Ovary (tissue), 10 donors: ENCODE measurements at places on chromosomes 16 and 17. TPM values are rescaled to one million over a fixed set of nuclear protein-coding genes. Genes with fewer than 3 reads are reported as not detected.

Gene FNDC8
- total RNA-seq = not detected

DNA sequence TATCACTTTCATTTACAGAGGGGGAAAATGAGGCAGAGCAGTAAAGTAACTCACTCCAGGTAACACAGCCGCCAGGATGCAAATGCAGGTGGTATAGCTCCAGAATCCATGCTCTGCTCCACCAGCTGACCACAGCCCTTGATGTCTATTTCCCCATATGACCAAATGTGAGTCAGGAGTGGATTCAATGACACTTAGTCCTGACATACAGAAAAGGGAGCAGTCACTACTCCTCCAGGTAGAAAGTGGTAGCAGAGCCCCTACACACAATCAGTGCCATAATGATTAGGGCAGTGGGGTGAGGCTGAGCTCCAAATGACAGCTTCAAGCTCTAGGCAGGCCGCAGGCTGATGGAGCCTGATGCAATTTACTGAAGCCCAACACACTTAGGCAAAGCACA lies 43.3 kb upstream of the GFOD2 start:
- no peaks in the 10 kb centered on the region for H3K36me3 ChIP-seq
- no peak overlapping the region for H3K4me3 ChIP-seq
- no peaks in the 10 kb centered on the region for H3K4me1 ChIP-seq

Gene ITGA2B
- 0.60 TPM for total RNA-seq

DNA sequence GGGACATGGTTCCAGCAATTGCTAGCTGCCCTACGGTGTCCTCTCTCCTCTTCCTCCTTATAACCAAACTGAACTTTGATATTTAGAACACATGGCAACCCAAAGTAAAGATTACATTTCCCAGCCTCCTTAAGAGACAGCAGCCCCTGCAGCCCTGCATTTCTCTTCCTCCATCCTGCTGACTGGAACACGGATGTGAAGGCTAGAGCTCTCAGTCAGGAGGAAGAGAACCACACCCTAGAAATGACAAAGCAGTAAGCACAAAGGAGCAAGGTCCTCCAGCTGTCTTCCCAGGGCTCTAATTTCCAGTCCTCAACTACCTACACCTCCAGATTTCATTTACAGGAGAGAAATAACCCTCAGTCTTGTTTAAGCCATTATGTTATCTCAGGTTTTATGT lies 10.9 kb downstream of the DYNC1LI2 start:
- no peaks in the 10 kb centered on the region for H3K36me3 ChIP-seq
- peaks cover 2% of the 10 kb centered on the region for H3K4me1 ChIP-seq
- DNase-seq = no peak
- no peak overlapping the region for H3K4me3 ChIP-seq
- H3K27me3 ChIP-seq = no peaks in the 10 kb centered on the region

DNA sequence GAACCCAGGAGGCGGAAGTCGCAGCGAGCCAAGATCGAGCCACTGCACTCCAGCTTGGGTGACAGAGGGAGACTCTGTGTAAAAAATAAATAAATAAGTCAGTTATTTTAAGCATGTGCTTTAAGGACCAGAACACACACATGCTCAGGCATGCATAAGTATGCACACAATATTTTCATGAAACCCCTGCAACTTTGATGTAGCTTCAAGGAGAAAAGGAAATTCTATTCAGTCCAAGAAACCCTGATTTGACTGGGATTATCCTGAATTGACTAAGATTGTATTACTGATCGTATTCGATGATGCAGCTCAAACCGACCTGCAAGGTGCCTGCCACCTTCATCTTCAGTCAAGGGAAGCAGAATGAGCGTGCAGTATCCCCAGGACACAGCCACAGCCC lies 841 bp downstream of the TEKT5 start:
- H3K27me3 ChIP-seq = no peaks in the 10 kb centered on the region
- DNase-seq = no peak
- no peaks in the 10 kb centered on the region for H3K36me3 ChIP-seq
- no peak overlapping the region for H3K27ac ChIP-seq
- H3K4me3 ChIP-seq = no peak overlapping the region

DNA sequence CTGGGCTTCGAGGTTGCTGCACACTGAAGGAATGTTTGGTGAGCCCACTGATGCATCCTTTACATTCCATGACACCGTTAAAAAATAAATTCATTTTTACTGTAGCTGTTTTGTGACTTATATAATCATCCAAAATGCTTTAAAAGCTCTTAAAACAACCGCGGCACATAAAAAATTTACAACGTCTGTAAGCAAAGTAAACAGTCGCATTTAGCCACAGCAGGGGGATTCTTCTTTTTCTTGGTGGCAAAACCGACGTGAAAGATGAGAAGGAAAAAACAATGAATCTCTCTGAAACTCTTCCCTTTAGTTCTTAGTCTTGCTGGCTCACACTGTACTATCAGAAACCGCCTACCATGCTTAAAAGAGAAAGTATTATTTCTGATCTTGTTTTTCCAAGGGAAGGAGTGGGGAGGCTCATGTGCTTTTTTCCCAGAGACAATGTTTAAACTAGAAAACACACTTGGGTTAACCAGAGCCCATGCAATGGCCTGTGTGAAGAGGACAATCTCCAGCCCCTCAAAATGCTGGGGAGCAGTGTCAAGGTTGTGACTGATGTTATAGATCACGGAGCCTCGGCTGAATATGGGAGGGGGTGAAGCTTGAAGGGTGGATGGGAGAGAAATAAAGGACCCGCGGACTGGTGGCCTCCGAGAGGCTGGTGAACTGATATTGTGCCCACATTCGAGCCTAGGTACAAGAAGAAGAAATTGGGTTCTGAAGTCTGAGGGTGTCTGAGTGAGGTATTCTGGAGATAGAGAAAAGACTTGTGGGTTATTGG lies 91.1 kb downstream of the IRF8 start:
- H3K27me3 ChIP-seq = no peaks in the 10 kb centered on the region
- no peaks in the 10 kb centered on the region for H3K4me1 ChIP-seq
- no peaks in the 10 kb centered on the region for H3K36me3 ChIP-seq

- peaks cover 1% of the 10 kb centered on the region for H3K4me1 ChIP-seq
- H3K27me3 ChIP-seq = no peaks in the 10 kb centered on the region
- no peak overlapping the region for H3K4me3 ChIP-seq
- no peak overlapping the region for H3K27ac ChIP-seq
- H3K36me3 ChIP-seq = no peaks in the 10 kb centered on the region
These were observed 124.9 kb downstream of the MRTFB start for GRCh38 chr16:14196011-14196410.

Gene SNX20
- 0.82 TPM for total RNA-seq

- no peak for DNase-seq
- H3K36me3 ChIP-seq = no peaks in the 10 kb centered on the region
- H3K4me3 ChIP-seq = no peak overlapping the region
- no peaks in the 10 kb centered on the region for H3K27me3 ChIP-seq
- no peaks in the 10 kb centered on the region for H3K4me1 ChIP-seq
- no peak overlapping the region for H3K27ac ChIP-seq
These were observed 86.6 kb downstream of the PRKCB start for GRCh38 chr16:23922406-23922805.

Gene OR1A1
- not detected for total RNA-seq

GRCh38 chr16:52592778-52593177 lies 45.8 kb upstream of the TOX3 start:
- no peaks in the 10 kb centered on the region for H3K4me1 ChIP-seq
- H3K27ac ChIP-seq = no peak overlapping the region
- no peaks in the 10 kb centered on the region for H3K36me3 ChIP-seq
- H3K4me3 ChIP-seq = no peak overlapping the region
- no peaks in the 10 kb centered on the region for H3K27me3 ChIP-seq
- no peak for DNase-seq

GRCh38 chr16:88442727-88443576 lies 10.1 kb upstream of the ZFPM1 start:
- no peak overlapping the region for H3K27ac ChIP-seq
- peak; percentile 83 for DNase-seq

DNA sequence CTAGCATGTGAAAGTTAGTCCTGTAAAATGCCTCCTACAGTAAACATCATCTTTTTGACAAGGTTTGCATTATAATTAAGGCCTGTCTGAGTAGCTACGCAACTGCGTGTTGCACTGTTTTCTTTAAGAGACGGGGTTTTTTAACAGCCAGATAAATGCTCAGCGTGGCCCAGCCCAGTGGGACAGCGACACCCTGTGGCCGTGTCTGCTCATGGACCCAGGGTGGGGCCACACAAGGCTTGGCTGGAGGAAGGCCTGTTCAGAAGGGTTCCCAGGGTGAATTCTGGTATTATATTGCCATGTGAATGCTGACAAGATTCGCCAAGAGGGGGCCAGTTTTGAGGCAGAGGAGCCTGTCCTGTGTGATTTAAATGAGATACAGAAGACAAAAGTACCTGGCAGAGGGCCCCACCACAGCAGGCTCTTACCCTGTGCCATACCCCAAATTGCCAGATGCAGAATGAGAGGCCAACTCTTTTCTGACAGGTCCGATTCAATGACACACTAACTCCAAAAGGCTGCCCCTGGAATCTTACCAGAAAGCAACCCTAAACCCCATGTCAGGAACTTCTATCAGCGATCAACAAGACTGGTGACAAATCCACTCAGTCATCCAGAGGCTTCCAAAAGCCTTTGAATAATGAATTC lies 65.9 kb upstream of the IRX6 start:
- H3K36me3 ChIP-seq = no peaks in the 10 kb centered on the region
- no peak overlapping the region for H3K4me3 ChIP-seq
- peak; percentile 33 for DNase-seq
- H3K27ac ChIP-seq = no peak overlapping the region

DNA sequence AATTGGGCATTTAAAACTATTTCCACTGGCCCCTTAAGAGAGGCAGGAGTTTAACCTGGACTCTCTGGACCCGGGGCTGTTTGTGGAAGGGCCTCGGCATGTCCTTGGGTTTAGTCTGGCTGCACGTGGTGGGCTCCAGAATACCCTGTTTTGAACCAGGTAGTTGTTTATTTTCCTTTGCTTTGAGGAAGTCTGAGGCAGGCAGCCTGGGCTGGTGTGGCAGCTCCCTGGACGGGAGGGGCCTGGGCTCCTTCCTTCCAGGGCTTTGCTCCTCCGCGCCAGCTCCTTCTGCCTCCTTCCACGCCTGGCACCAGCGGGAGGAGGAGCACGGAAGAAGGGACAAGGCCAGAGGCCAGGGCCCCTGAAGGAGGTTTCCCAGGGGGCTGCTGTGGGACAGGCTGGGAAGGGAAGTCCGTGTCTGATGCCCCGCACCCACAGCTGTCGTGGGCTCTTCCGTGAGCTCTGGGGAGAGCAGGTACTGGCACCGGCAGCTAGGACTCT lies 15.5 kb downstream of the BANP start:
- H3K36me3 ChIP-seq = no peaks in the 10 kb centered on the region
- no peak overlapping the region for H3K4me3 ChIP-seq
- DNase-seq = peak; percentile 17
- H3K27me3 ChIP-seq = no peaks in the 10 kb centered on the region

- H3K4me3 ChIP-seq = no peak overlapping the region
- no peak overlapping the region for H3K27ac ChIP-seq
- no peaks in the 10 kb centered on the region for H3K27me3 ChIP-seq
- no peak for DNase-seq
- peaks cover 9% of the 10 kb centered on the region for H3K4me1 ChIP-seq
These were observed 2.1 kb downstream of the DHRS11 start for GRCh38 chr17:36593656-36594316.

DNA sequence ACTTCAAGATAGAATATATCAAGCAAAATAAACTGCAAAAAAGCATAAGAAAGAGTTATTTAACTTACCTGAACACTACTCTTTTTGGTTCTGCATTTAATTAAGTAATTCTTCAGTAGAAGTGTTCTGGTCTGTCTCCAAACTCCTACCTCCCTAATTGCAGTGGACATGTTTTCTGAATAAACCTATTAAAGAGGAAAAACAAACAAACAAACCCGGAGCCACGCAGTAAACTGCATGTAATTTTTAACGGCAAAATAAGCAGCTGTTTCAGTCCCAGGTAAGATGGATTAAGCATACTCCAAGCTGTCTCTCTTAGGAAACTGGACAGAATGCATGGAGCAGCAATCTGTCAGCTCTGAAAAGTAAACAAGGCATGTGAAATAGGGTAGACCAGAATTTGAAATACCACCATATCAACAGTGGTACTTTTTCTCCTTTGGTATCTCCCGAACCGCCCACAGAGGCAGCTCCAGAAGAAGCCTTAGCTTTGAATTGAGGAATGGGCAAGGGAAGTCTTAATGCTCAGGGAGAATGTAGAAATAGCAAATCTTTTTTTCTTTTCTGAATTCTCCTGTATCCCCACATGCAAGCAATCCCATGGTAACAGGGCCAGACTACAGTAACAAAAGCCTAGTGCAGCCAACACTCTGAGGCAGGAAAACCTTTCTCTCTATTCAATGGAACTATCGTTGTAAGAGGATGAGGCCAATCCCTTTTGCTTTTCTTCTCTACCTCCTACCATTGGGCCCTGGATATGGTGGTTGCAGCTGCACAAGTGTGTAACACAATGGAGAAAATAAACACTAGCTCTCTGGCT lies 12.5 kb downstream of the ABCA5 start:
- no peak overlapping the region for H3K27ac ChIP-seq
- DNase-seq = no peak
- no peak overlapping the region for H3K4me3 ChIP-seq
- no peaks in the 10 kb centered on the region for H3K27me3 ChIP-seq
- no peaks in the 10 kb centered on the region for H3K36me3 ChIP-seq

- H3K27me3 ChIP-seq = no peaks in the 10 kb centered on the region
- H3K36me3 ChIP-seq = no peaks in the 10 kb centered on the region
- no peak overlapping the region for H3K27ac ChIP-seq
These were observed 119.2 kb upstream of the NETO2 start for GRCh38 chr16:47262938-47263337.

DNA sequence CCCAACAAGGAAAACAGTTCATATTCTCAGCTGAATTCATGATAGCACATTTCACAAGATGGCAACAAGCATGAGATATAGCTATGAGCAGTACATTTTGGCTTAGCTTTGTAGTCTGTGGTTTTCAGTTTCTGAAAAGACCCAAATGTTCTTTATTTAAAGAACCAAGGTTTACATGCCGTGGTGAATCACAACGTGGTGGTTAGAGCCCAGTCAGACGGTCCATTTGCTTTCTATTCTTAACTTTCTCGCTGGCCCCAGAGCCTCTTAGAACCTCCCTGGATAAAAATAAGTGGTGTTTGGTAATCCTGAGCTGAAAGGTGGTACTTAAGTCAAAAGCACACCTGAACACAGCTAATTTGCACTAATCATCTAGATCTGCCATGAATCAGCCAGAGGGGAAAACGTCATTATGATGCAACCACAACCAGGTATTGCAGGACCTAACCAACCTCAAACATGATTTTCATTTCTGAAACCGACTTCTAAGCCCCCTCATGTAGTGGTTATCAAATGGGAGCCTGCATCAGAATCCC lies 18.6 kb upstream of the HAPSTR1 start:
- no peak for DNase-seq
- no peaks in the 10 kb centered on the region for H3K27me3 ChIP-seq
- no peak overlapping the region for H3K27ac ChIP-seq
- no peak overlapping the region for H3K4me3 ChIP-seq
- no peaks in the 10 kb centered on the region for H3K36me3 ChIP-seq

Gene CDR2L
- 4.6 TPM for total RNA-seq

- DNase-seq = no peak
- no peaks in the 10 kb centered on the region for H3K36me3 ChIP-seq
- H3K4me1 ChIP-seq = no peaks in the 10 kb centered on the region
- H3K4me3 ChIP-seq = no peak within 1 kb of the TSS
These were observed at the start of gene C1QTNF8 for GRCh38 chr16:1096169-1097082. C1QTNF8 (minus strand) TSS chr16:1096244; CDS start chr16:1094922, 1,322 bp downstream.
